ENCODE measurements at places on chromosomes 2 and 18.

GRCh38 chr18:75207310-75208154, 1.4 kb downstream of the PTGR3 start:
- no peak for DNase-seq

DNA sequence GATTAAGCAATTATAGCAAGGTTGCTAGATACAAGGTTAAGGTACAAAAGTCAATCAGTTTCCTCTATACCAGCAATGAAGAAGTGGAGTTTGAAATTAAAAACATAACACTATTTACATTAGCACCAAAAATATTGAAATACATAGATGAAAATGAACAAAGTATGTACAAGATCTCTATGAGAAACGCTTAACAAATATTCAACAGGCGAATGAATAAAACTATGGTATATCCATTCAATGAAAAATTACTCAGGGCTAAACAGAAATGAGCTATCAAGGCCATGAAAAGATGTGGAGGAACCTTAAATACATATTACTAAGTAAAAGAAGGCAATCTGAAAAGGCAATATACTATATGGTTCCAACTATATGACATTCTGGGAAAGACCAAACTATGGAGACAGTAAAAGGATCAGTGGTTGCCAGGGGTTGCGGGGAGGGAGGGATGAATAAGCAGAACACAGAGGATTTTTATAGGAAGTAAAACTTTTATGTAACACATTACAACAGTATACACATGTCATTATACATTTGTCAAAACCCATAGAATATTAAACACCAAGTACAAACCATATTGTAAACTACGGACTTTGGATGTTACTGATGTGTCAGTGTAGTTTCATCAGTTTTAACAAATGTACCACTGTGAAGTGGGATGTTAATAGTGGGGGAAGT, 62.1 kb downstream of the RMDN2 start:
- DNase-seq = no peak

DNA sequence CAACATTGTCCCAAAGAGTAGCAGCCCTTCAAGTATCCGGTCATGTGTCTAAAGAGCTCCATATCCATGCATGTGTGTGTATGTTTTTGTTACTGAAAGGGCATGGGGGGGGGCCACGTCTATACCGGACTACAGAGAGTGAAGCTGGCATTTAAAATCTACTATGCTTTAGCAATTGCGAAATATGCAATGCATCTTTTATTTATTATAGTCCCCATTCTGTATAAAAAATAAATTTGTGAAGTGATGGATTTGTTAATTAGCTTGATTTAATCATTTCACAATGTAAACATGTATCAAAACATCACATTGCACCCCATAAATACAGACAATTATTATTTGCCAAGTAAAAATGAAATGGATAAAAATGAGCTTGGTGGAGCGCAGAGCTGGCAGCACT, 149.4 kb upstream of the ID2 start:
- no peak for DNase-seq

DNA sequence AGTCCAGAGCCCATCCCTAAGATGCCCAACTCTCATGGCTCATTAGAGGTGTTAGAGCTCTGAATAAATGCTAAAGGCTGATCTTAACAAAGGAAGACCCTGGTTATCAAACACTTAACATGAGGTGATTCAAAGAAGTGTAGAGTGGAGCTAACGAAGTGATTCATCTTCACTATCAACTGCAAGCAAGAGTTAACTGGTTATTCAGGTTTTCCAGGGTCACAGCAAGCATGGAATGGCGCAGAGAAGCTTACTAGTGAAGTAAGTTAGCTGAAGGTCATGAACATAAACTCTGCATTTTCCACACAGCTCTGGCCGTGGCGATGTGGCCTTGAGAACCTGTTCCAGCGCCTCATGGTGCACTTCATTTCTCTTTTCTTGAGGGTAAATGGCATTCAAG, 17.0 kb downstream of the RND3 start:
- no peak for DNase-seq

- DNase-seq = no peak
These were observed 110.4 kb downstream of the MAP2 start for GRCh38 chr2:209534228-209534627.

DNA sequence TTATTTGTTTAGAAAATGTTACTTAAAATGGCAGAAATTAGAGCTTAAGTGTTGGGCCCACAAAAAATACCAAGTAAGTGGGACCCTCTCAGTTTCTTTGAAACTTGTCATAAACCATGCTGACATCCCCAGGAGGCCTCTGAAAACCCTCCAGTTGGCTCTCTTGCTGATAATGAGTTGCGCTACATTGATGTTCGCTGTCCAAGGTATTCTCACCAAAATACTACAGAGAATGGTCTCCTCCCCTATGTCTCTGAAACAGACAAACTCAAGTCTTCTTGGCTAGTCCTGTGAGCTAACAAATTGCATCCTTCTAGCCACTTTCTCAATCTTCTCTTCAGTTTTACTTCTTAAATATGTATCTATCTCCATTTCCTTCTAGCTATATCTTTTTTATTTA, 669.4 kb downstream of the IRS1 start:
- DNase-seq = no peak

DNA sequence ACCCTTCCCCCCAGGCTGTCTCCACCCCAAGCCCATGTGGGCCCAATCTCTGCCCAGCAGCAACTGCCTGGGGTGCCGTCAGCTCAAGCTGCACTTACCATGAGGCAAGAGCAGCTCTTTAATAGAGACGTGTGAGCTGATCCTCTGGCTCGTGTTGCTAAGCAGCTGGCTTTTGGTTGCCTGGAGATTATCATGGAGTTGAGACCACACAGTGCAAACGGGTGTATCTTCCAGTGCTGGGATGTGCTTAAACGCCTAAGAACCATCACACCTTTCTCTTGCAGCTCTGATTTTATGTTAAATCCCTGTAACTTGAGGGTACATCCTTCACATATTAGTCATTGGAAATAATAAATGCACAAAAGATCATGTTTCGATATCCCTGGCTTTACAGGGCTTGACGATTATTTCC, 271.1 kb downstream of the PRKCE start:
- no peak for DNase-seq

DNA sequence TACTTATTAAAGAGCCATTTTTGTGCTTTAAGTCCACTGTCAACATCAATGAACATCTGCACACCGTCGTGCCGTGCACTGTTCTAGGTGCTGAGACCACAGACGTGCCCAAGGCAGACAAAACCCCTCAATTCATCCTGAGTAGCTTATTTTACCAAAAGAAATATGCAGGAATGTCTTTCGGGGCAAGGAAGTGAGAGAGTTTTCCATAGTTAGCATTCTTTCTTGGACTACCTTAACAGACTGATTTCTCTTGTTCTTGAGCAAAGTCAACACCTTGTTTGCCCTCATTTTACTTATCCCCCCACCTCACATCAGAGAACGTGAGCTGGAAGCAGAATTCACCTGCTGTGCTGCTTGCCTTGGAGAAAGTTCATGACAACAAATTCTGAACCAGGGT, 69.3 kb downstream of the GATA6 start:
- DNase-seq = no peak

DNA sequence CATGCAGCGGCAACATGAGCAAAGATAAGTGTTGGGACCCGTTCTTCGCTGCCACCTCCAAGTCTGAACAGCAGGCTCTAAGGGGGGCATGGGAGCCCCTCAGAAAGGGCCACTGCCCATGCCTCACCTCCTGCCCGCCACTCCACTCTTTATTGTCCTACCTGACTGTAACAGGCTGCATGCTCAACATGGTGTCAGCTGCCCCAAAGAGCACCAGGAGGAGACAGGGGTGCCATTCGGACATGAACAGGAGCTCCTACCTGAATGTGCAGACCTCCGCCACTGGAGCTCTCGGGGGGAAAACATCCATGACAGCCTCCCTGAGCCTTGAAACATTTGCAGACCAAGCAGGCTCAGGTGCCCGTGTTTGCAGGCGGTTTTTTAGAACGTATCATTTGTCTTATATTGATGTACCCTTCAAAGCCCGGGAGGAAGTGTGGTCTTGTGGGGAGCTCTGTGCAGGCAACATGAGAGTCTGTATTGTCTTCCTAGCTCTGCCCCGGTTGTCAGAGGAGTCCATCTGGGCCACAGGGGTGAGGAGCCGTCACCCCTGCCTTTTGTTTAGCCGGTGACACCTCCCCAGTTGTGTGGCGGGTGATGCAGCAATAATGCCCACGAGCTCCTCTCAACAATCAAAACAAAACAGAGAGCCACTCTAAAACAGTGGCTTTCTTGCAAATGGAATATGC, 35.1 kb upstream of the CD8A start:
- no peak for DNase-seq

- no peak for DNase-seq
These were observed 1080.8 kb upstream of the PIK3C3 start for GRCh38 chr18:40874233-40874632.

DNA sequence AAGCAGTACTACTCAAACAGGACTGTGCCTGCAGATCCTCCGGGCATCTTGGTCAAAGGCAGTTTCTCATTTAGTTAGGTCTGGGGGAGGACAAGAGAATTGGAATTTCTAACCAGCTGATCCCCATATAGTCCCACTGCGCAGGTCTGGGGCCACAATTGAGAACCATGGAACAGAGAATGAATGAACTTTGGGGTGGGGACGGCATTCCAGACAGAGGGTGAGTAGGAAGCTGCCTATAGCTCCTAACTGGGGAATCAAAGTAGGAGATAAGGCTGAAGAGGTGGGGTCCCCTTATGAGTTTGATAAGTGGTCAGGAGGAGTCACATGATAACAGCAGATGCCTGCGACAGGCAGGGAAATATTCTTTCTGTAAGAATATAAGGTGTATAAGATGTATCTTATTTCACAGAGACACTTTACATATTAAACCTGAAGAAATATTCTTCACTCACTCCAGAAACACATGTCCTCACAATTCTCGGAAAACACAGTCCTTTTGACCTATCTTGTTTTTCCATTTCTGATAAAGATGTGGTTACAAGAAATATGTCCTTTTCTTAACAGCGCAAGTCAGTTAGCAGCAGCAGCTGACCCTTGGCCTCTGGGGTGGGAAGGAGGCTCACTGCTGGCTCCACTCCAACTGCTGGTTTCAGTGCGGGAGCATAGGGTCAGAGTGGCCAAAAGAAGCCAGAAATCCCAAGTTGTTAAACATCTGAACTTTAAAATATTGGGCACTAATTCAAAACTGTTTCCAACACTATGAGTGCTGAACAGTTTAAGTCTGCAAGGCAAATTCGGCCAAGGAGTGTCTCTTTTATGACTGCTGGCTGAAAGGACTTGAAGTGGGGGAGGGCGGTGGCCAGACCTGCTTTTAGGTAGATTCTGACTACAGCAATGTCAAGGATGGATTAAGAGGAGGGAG, 12.6 kb upstream of the TMEM214 start:
- no peak for DNase-seq

GRCh38 chr2:21037671-21038108, 6.2 kb downstream of the APOB start:
- no peak for DNase-seq

GRCh38 chr2:230694241-230694640, 18.4 kb upstream of the CAB39 start:
- no peak for DNase-seq

- DNase-seq = no peak
These were observed 725 bp downstream of the SLC66A2 start for GRCh38 chr18:79950515-79951341.

DNA sequence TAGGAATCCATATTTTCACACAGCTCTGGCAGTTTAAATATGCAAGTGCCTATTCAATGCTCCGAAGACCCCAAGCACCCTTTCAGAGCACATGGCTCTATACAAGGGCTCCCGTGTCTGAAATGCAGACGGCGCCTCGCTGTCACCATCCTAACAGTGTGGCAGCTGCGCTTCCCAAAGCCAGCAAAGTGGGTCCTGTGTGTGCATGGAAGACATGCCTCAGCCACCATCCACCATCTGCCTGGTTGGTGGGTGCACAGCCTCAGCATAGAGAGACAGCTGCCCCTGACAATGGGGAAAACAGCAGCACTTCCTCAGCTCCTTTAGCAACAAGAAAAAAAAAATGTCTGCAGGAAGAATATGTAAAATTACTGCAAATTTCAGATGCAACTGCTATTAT, 218.1 kb downstream of the SP3 start:
- DNase-seq = no peak

DNA sequence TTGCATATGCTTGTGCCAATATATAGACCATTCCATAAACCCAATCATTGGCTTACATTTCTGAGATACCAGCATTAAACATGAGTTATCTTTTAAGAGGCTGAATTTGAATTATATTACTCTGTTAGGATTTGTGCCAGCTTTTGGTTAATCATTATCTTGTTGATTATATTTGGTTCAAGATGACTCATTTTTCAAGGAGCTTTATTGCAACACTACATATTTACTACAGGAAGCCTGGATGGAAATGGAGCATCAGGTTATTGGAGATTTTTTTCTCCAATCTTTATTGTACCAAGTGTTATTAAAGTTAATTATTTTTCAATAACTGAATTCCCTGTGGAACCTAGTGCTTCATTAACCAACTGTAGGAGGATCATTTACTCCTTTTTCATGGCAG, 26.4 kb downstream of the EML4 start:
- DNase-seq = no peak

DNA sequence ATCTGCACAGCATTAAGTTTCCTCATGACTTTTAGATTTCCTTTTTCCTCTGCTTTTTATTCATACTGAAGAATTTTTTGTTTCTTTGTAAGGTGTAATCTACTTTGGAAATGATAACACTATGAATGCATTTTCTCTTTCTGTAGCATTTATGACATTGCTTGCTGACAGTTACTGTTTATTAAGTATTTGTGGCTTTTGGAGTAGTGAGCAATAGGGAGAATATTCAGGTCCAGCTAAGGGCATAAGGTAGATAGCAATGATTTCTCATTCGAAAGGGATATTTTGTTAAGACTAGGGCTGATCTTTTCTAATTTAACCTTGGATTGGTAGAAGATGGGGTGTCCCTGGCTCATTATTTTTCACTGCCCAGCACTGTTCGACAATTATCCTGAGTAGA, 80.3 kb downstream of the XRCC5 start:
- no peak for DNase-seq

DNA sequence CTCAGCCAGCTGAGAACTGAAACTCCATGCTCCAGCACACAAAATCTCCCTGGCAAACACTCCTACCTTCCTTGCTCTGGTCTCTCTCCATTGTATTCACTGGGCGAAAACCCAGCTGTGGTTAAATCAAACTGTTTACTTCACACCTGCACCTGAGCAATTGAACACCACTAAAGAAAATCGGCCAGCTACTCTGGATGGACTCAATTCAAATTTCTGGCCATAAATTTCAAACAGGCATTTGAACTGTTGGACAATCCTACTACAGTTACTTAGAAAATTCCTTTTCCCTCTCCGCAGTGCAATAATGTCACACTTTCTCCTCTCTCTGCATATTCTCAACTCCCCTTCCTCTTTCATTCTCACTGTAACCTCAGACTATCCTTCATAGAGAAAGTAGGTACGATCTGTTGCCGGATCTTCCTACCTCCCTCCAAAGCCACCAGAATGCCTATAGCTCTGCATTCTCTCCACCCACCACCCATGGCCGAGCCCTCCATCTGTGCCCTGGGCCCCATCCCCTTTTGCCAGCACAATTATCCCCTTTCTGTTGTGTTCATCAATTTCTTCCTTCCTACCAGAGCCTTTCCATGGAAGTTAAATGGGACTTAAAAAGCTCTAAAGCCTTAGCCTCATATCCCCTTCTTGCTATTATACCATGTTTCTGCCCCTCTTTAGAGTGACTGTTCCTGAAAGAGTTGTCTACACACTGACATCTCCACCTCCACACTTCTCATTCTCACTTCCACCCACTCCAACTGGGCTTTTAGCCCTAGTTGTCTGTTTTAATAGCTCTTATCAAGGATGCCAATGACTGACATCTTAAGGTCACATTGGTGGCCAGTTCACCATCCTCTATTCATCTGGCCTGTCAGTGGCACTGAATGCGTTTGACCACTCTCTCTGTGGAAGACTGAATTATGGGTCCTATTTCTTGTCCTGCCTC, 127.5 kb upstream of the SLC1A4 start:
- no peak for DNase-seq

All from effector CD4-positive, alpha-beta T cell (primary cell).